ENCODE measurements at places on chromosomes 11 and 22.

- DNase-seq = no peak
These were observed 6.3 kb downstream of the HRAS start for GRCh38 chr11:528815-529727.

- DNase-seq = no peak
These were observed 178.7 kb upstream of the TMEM45B start for GRCh38 chr11:129636926-129637325.

DNA sequence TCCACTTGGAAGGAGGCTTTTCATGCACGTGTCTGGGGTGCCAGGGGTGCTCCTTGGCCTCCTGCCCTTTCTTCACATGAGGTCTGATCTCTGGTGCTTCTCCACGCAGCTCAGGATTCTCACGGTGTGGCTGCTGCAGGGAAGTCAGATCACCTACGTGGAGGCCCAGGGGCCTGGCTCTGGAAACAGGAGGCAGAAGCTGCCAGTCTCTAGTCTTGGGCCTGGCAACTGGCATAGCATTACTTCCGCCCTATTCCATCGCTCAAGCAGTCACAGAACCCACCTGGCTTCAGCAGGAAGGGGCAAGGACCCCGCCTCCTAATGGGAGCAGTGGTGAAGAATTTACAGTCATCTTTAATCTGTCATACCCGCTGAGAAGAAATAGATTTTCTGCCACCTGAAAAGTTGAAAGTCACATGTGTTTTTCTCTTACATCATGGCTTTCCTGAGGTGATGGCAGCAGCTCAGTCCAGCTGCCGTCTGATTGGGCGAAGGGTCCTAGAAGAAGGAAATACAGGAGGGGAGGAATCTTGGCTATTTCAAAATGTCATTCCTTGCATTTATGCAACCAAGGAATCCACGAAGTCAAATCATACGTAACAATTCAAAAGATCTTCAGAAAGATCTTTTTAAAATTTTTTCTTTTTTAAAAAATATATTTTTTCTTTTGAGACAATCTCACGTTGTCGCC, 50.1 kb upstream of the DKK3 start:
- DNase-seq = no peak

DNA sequence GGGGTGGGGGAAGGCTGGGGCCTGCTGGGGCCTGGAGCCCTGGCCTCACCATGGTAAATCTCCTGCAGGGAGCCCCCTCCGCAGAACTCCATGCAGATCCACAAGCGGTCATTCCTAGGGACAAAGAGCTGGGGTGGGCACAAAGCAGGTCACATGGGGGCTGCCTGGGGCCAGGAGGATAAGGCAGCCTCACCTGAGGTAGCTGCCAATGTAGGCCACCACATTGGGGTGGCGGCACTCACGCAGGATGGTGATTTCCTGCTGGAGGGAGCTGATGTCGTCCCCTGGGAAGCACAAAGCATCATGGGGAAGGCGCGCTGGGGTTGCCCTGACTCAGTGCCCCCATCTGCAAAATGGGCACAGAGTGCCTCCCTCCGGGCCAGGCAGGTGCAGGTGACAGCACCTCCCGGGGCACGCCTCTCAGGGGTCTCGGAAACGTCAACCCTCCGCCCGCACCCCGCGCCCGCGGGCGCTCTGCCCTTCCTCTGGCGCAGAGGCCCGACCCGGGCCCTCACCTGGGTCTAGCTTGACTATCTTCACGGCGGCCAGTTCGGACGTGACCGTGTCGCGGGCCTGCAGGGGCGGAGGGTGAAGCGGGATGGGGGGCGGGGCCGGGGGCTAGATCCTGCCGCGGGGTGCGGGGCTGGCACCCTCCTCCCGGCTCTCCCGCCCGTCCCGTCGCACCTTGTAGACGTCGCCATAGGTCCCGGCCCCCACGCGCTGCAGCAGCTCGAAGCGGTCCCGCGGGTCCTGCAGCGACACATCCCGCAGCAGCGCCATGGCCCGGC, 450 bp downstream of the MAP4K2 start:
- DNase-seq = no peak

DNA sequence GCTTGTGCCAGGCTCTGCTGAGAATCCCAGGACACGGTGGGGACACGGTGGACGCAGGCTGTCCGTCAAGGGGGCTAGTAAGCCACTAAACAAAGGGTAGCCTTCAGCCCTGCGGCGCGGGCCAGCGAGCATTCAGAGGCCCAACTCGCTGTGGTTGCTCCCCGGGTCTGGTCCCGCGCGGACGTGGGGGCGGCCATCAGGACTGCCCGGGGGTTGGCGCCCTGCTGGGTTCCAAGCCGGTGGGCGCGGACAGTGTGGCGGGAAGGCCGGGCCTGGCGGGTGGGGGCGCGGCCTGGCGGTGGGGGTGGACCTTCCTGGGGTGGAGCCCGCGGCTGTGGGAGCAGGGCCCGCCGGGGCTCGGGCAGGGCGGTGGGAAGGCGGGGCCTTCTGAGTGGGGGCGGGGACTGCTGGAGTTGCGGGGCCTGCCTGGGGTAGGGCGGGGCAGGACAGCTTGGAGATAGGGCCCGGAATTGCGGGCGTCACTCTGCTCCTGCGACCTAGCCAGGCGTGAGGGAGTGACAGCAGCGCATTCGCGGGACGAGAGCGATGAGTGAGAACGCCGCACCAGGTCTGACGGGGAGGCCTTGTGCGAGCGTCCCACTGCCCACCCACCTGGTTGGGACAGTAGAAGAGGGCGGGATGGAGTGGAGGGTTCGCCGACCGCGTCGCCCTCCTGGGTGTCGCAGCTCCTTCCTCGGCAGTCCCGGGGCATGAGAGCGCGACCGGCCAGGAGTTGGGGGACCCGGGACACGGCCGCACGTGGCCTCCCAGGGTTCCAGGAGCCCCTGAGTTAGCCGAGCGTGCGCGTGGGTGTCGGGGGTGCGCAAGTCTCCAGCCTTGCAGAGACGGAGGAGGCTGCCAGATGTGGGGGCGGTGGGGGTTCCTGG, at the start of gene SERHL2:
TSS of gene SERHL2 (plus strand) at position 482 of the 887 bp plus-strand sequence. CDS start at position 547, 65 bp downstream.
- no peak for DNase-seq

- DNase-seq = no peak
These were observed 33.5 kb upstream of the CAT start for GRCh38 chr11:34405079-34405858.

GRCh38 chr11:57460758-57461749, 726 bp downstream of the RTN4RL2 start:
- DNase-seq = no peak

- no peak for DNase-seq
These were observed 53.8 kb upstream of the PRR5 start for GRCh38 chr22:44648085-44648820.

DNA sequence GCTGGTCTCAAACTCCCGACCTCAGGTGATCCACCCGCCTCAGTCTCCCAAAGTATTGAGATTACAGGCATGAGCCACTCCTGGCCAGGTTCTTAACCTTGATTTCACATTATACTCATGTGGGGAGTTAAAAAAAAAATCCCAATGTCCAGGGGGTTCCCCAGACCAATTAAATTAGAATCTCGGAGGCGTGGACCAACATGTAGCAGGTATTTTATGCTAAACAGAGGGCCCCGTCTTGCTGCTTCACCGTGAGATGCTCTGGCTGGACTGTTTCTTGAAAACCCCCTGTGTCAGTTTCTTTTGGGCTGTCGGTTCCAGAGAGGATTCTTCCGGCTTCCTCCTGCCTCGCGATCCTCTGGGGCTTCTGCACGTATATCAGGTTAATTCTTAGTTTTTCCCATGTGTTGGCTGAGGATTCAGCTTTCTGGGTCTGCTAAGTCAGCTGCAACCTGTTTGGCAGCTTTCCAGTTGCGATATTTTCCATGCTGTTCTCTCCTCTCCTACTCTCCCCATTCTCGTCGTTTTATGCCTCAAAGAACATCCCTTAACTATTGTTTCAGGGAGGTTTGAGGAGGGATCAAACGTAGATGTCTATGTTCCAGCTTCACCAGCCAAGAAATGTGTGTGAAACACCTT, 50.6 kb upstream of the ACCSL start:
- no peak for DNase-seq

DNA sequence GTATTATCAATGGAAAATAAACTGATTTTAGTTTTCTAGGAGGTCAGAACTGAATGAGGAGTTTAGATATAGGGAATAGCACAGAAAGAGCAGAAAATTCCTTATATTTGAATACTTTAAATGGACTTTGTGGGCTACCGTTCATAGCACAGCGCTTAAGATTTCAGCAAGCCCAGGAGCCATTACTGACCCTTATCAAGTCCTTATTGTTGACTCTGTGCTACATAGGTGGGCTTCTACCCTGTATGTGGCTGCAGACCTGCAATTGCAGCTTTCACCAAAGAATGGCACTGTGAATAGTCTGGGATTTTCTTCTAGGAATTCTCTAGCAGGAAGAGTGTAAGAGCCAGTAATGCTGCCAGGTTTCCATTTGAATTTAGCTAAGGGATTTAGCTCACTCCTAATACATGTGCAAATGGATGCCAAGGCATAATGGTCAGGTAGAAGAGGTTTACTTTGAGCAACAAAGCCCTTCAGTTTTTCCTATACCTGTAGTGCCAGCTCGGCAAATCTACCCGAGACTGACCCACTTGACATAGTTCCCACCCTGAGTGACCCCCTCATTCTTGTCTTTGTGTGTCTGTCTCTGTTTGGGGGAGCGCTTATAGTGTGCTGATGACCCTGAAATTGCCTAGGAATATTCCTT, 42.5 kb upstream of the DLAT start:
- no peak for DNase-seq

DNA sequence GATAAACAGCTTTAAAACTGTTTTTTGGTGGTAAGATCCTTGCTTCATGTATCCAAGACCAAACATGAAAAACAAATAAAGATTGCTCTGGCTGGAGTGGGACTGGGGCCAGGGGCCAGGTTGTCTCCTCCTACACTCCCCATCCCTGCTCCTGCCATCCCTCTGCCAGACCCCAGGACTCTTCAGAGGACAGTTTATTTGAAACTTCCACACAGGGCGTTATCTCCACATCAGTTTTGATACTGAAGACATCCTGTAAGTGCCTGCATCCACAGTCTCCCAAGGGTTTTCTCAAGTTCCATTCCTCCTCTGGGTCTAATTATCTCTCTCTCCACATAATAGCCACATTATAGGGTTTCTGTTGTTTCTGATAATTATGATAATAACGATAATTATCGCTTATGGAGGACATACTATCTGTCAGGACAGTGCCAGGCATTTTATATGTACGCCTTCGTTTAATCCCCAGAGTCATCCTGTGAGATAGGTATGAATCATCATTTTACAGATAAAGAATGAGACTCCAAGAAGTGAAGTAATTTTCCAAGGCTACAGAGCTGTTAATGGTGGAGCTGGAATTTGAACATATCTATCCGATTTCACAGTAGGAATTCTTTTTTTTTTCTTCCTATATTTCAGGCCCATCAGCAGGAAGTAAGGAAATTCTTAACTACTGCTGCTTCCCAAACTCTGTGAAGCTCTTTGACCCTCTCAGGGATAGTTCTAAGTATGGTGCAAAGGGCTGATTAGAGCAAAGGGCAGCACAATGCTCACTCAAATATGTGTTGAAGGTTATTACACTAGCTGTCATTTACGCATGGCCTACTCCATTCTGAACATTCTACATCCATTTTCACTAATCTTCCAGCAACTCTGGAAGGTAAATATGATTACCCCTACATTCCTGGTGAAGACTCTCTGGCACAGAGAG, 488.0 kb upstream of the CCDC90B start:
- no peak for DNase-seq

DNA sequence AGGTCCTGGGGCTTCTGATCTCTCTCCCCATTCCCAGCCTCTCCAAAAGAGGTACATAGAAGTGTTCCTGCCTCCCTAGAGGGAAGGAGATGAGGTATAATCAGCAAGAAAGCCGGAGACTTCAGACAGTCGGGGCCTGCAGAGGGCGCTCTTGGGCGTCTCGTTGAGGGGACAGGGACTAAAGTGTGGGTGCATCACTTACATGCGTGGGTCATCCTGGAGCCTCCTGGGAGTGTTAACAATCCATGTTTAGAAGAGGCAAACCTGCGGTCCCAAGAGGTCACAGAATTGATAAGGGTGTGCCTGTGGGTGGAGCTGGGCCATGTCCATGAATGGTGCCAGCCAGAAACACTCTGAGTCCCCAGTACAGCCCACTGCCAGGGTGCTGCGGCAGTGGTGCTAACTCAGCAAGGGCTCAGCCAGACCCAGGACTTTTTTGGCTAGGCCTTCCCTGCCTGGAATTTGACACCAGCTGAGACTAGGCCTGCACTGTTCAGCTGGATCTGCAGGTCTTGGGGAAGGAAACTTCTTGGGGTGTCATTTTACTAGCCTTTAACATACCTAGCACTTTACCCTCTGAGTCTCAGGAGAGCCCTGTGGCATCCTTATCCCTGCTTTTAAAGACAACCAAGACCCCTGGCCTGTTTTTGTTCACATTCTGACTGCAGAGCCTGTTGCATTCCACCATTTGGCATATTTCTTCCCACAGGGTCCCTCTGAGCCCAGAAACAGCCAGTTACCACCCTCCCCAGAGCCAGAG, 5.5 kb downstream of the YDJC start:
- DNase-seq = no peak

DNA sequence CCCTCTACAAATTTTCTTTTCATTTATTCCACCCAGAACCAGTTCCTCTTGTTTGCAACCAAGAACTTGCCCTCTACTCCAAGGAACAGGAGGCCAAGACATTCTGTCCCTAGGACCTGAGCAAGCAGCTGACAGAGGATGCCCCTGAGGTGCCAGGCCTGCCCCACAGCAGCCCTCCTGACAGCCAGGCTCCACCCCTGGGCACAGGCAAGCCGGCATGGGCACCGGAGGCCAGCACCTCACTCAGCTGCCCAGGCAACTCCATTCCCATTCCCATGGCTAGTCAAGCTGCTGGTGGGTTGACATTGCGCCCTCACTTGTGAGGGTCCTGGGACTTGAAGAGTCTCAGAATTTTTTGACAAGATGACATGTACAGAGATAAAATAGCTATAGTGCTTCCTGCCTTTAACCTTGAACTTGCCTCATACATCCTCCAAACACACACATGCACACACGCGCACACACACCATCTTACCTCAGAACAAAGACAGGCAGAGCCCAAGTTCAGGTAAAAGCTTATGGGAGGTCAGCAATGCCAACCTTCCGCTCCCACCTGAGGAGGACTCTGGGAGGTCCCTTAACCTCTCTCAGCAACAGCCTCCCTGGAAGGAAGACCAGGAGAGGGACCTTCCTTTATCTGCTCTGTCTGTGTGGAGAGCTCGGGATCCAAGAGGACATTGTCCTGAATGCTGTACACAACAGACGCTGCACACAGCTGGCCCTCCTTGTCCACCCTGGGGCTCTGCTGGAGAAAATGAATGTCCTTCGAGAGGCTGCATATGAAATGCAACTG, 620.9 kb upstream of the CADM1 start:
- DNase-seq = no peak
